ENCODE measurements at places on chromosomes 5 and 9.

- DNase-seq: no peak
Measured at GRCh38 chr5:172550096-172550765, 90.8 kb upstream of the NEURL1B start.

- DNase-seq: no peak
Measured at GRCh38 chr9:134299883-134300282, 26.4 kb upstream of the RXRA start.

GRCh38 chr5:179763215-179763945 is 30.4 kb upstream of the LTC4S start:
- DNase-seq: no peak

DNA sequence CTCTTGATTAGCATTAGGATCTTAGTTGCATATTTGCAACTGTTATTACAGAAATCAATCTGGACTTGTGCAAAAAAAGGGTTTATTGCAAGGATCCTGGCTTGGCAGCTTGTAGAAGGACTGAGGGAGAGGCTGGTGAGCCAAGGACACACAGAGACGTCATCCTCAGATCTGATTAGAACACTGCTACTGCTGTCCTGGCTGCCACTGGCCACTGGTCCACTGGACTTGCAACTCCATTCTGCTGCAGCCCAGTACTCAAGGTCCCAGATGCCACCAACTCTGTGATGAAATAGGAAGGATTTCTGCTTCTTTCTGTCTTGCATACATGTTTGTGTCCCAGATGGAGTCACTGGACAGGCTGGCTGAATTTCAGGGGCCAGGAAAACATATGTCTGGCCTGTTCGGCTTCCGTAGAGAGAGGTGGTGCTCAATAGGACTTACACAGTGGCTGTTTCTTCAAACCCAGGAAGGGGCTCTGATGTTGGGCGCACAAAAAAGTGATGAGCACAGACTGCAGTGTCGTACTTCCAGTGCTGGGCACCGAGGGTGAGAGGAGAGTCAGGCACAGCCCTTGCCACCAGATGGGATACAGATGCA is 68.9 kb upstream of the SH3PXD2B start:
- no peak for DNase-seq

DNA sequence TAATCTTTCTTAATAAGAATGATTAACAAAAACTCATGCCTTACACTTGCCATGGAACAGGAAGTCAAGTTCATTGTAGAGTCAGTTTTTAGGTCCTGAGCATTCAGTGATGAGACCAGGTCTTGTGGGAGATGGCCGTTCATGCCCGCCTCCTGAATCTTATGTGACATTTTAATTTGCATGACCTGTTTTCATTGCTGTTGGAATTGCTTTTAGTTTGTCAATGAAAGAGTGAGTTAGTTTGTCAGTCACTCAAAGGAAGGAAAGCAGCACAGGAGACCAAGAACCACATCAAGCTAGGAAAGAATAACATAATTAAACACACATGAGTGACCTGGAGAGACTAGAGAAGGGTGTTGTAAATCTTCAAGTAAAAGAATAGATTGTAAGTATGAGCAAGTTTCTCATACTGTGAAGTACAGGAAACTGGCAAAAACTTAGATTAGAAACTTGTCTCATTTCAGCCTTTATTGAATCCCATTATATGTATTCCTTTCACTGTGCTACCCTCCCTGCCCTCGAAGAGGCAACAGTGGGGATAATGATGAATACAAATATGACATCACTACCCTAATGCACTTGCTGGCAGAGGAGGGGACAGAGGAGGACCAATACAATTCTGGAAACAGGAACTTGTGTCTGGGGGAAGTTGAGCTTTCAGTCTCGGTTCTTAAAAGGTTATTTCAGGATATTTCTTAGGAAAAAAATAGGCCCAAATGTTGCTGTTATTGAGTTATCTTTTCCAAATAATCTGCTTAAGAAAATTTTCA is 64.3 kb upstream of the C6 start:
- DNase-seq: no peak

DNA sequence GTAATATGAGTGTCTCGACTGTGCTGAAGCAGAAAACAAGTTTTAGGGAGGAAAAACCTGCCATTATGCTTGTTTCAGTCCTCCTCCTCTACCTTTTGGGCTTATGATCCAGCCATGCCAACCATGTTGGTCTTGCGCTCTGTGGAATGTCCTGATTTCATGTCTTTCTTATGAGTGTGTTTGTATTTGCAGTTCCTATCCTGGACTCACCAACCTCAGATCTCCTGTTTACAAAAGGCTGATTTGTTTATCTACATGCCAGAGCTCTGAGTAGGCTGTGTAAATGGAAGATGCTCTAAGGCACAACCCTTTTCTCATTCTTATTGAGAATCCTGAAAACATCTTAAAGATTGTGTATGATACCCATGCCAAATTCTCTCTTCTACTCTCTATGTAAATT is 138.6 kb downstream of the ARHGEF28 start:
- no peak for DNase-seq

GRCh38 chr5:58077966-58078365 is 381.9 kb downstream of the PLK2 start:
- DNase-seq: no peak

GRCh38 chr9:107710953-107711352 is 221.4 kb upstream of the KLF4 start:
- no peak for DNase-seq

DNA sequence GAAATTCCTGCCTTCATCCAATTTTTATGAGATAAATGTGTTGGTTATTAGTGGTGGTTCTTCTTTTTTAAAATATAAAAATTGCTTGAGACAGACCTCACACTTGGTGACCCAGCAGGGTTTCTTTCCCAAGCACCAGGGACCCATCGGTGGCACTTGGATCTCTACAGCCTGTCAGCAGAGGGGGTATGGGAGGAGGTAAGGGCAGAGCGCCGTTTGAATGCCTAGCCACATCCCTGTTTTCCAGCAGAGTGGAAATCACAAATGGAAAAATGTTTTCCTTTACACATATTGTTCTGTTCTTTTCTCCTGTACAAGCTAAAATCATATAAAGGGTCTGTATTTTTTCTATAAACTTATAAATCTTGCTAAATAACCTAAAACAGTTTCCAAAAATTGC is 248.0 kb downstream of the NR3C1 start:
- DNase-seq: no peak

GRCh38 chr9:105333076-105333475 is 88.6 kb downstream of the SLC44A1 start:
- no peak for DNase-seq

- no peak for DNase-seq
Measured at GRCh38 chr9:137544176-137544760, 5.9 kb downstream of the PNPLA7 start.

DNA sequence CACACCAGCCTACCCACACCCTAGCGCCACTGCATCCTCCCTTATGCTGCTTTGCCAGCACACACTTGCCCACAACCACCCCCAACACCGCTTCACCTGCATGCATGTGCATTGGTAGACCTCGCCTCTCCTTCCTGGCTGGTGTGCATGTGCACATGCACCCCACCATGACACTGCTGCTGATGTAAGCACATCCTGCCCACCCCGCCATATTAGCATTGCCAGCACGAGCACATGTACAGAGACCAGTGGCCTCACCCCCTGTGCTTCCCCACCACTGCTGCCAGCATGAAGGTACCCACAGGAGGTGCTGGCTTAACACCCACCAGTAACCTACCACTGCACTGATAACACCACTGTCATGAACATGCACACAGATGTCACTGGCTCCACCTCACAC is 218.2 kb downstream of the SLCO4C1 start:
- no peak for DNase-seq

GRCh38 chr9:104747245-104747564 is 278 bp upstream of the NIPSNAP3A start:
- no peak for DNase-seq

- no peak for DNase-seq
Measured at GRCh38 chr9:16074963-16075362, 522.1 kb downstream of the CCDC171 start.

DNA sequence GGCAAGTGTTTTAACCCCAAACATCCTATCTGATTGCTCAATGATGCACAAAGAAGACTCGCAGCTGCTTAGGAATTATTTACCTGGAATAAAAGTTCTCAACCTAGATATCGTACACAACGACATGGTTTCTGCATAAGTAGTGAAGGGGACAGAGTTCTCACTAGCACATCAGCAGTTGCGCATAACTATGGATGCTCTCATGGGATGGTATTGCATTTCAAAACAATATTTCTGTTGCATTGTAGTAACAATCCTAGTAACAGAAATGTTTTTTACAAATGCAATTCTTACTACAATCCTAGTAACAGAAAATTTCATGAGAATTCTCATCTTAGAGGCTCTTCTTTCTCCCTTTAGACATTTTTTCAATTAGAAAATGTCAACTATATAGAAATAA is 94.5 kb upstream of the MINAR2 start:
- no peak for DNase-seq

GRCh38 chr5:142388696-142389095 is 63.9 kb upstream of the SPRY4 start:
- DNase-seq: no peak

- DNase-seq: no peak
Measured at GRCh38 chr5:13673511-13673910, 271.0 kb downstream of the DNAH5 start.

GRCh38 chr9:76572151-76572550 is 113.2 kb downstream of the GCNT1 start:
- DNase-seq: no peak

- DNase-seq: no peak
Measured at GRCh38 chr5:169301986-169302385, 1.0 kb upstream of the SLIT3 start.

DNA sequence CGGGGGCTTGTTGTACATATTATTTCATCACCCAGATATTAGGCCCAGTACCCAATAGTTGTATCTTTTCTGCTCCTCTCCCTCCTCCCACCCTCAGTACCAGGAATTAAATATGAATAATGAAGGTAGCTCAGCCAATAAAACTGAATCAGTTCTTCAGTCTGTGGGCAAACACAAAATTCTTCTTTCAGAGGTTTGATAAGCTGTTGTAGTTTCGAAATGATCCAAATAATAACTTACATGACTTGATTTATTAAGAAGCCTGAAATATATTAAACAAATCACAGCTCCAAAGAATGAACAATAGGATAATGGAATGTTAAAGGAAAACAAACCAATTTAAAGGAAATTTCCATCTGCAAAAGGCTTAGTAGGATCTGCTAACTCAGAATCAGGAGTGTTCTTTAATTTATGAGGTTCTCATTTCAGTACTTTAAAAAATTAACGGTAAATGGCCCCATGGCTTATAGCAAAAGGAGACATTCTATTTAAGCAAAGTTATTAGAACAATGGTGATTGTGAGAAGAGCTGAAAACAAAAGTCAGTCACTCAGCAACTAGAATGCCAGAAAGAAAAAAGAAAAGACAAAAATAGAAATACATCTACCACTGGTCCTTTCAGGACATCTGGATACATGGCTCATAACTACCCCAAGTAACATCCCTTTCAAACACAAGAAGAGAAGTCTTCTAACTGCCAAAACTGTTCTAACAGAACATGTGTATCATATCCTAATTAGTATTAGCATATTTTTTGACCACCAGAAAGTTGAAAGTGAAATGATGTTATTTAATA is 62.4 kb downstream of the NR3C1 start:
- no peak for DNase-seq

DNA sequence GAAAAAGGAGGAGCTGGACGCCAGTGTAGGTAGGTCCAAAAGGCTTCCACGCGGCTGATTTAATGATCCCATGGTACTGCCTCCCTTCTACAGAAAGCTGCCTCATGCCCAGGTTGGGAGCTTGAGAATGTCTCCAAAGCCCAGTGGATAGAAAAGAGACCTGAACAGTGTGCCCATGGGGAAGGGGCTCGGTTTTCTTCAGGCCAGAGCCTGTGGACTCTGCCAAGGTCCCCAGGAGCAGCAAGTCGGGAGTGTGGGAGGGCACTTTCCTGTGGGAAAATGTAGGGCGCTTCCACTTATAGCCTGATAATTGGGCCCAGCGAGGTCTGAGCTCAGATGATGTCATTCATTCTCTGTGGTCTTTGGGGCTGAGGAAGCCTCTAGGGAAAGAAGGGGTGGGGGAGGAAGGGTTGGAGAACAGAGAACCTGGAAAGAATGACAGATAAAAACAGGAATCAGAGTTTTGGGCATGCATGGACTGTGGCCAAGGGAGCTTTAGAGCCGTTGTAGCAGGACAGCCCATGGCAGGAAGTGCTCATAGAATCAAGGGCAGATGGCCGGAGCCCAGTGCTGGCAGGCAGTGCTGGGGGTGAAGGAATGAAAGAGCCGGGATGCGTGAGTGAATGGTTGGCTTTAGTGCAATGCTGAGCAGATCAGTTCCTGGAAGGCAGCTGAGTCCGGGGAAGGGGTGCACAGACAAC is 42.5 kb upstream of the SH3PXD2B start:
- no peak for DNase-seq

DNA sequence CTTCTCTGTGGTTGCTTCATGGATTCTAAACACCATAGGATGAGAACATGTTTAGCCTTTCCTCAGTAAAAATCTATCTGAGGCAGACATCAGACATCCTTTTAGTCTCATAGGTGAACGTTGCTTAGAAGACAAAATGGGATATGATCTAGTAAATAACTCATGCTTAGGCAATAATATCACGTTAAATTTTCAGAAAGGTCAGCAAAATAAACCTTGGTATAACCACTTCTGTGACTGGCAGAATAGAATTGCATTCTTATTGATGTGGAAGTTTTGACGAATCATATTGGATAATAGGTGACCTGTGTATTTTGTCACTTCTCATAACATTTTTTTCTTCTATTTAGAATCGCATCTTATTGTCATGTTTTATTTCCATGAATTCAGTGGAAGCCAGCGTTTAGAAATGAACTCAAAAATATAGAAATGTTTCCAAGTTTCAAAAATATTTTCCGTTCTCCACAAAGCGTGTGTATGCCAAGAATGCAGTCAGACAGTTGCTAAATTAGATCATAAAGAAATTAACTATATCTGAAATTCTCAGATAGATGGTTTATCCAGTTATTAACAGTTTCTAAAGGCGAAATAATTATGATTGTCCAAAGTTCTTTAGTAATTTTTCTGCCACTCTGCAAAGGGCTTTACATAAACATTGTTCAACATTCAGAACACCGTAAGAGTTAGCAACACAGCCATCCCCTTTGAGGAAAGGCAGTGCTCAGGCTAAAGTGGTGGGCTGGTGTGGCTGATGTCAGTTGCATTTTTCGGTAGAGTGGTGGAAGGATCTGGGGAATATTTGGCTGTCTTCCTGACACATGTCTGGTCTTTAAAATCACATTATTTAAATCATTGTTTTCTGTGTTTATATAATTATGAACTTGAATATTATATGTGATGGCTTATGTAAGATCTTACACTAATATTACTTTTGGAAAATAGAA is 827.2 kb downstream of the MTRR start:
- no peak for DNase-seq
